Thyroid gland (tissue), 4 donors: ENCODE measurements at places on chromosomes 11 and 22.

GRCh38 chr22:48396785-48397530 is 1430.7 kb downstream of the BRD1 start:
- DNase-seq: no peak

- DNase-seq: no peak
Observed at GRCh38 chr11:19378814-19379213, 138.1 kb upstream of the E2F8 start.

DNA sequence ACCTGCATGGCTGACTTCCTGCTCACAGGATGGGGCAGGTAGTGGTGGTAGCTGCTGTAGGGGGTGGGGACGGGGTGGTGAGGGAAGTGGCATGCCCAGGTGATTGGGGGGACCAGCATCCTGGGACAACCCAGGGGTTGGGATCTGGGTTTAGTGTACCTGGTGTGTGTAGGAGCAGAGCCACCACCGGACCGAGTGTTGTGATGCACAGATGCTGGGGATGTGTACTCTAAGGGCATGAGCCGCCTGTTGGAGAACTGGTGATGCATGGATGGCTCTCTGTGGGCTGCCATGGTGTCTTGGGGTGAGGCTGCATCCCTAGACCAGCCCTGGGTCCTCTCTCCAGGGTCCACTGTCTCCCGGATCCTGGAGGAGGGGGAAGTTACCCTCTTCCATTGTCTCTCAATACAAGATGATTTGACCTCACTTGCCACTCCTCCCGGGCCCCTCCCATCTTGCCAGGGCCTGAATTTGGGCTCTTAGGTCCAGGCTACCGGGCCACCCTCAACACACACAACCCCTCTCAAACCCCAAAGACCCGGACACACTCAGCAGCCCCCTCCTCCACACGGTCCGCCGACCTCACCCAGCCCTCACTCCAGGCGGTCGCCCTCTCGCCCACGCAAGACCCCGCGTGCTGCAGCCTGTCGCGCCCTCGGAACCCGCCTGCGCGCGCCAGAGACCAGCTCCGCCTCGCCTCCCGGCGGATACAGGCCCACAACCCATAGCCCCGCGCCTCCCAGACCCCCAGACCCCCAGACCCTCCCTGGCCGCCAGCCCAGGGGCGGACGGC is 619 bp downstream of the LRRC75B start:
- peak; percentile 42 for DNase-seq

- DNase-seq: peak; percentile 65
Observed at GRCh38 chr11:11579012-11579988, 42.5 kb downstream of the GALNT18 start.

GRCh38 chr11:27938011-27938410 is 169.9 kb downstream of the KIF18A start:
- no peak for DNase-seq

- DNase-seq: no peak
Observed at GRCh38 chr22:37283393-37283937, 1.2 kb downstream of the CYTH4 start.

DNA sequence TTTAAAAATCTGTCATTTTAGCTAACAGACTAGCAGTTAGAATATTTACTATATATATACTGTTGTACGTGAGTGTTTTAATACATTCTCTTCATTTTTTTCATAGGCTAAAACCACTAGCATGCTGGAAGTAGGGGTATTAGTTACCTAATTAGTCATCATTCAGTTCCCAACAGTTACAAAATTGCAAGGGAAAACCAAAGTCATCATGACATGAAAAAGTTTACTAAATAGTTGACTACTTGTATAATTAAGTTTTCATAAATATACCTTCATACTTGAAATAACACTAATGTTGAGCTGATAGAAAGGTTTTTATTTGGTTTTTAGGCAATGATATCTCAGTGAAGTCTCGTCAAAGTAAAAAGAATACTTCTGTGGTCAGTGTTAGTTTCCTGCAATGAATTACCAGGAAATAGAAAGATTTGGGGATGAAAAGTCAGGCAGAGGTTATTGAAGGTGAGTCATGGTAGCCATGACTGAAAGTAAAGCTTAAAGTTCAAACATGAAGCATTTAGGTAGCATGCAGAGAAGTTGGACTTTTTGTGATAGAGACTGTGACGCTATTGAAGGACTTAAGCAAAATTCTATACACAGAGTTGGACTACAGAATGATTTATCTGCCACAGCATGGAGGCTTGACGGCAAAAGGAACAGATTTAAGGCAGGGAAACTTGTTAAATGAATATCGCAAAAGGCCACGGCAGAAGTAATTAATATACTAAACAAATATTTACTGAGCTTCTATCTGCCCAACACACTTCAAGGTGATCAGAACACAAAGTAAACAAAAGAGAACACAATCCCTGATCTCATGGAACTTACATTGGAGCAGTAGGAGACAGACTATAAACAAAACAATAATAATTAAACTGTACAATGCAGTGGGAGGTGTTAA is 828.1 kb upstream of the FAT3 start:
- no peak for DNase-seq
